NCI-H2029 treated with DMSO at 0.1 percent for 48 hours (cell line): ENCODE measurements at places on chromosomes 11 and 22.

DNA sequence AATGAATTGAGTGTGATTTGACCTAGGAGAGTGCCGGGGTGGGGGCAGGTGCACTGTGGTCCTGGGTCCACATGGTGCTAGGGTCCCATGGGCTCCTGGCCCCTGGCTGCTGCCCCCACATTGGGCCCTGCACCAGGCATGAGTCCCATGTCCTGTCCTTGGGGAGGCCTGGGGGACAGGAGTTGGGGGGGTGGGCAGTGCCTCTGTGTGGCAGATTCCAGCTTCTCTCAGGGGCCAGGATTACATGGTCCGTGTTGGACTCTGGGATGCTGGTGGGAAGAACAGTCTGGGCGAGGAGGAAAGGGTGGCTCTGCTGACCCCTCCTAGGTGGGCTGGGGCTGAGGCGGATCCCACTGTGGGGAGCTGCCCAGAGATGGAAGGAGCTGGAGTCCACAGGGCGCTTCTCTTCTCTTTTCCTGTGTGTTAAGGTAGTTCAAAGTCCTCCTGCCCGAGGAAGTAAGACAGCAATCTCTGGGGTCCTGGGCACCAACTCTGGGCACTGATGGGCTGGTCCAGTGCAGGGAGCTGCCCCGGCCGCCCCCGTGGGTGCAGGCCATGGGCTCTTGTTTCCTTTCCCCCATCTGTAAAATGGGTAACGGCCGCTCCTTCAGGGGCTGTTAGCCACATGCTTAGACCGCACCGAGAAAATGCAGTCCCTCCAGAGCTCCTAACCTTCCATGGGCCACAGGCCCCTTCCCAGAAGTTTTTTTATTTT, 19.8 kb downstream of the KCNQ1 start:
- DNase-seq = no peak

GRCh38 chr11:43200031-43200430, 111.8 kb upstream of the API5 start:
- DNase-seq = no peak

DNA sequence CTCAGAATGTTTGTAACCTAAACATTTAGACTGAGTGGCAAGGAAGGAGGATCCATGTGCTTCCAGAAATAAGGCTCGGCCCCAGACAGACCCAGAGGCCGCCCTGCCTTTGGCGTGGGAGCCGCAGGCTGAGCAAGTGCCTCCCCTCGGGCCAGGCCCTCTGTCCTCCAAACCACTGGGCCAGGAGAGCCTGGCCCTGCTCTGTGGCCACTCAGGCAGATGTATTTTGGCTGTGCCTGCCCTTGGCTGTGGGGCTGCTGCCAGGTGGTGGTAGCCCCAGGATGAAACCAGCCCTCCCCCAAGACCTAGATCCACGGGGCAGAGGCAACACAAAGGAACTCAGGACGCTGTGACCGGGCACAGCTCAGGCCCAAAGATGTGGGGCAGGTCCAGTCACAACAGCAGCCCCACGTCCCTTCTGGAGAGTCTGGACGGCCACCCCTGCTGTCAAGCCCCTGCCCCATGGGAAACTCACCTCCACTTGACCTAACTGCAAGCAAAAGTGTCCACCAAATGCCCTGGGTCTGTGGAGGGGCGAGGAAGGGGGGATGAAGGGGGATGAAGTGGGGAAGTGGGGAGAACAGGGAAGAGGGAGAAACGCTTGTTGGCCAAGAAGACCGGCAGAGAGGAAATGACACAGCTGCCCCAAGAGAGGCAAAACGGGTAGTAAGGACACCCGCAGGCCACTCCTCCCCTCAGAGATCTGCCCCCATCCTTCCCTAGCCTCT, 24.0 kb downstream of the PISD start:
- no peak for DNase-seq

GRCh38 chr11:19349340-19350025, 108.7 kb upstream of the E2F8 start:
- DNase-seq = no peak

- DNase-seq = no peak
Measured at GRCh38 chr11:44443836-44444769, 121.4 kb upstream of the CD82 start.

- peak; percentile 62 for DNase-seq
Measured at GRCh38 chr11:34859496-34859895, 56.7 kb downstream of the APIP start.

- DNase-seq = no peak
Measured at GRCh38 chr11:1557904-1558774, 13.9 kb downstream of the DUSP8 start.

GRCh38 chr11:27055065-27055682, 14.6 kb downstream of the BBOX1 start:
- DNase-seq = no peak

GRCh38 chr11:117881217-117881616, 4.8 kb upstream of the FXYD6 start:
- no peak for DNase-seq

GRCh38 chr22:50487290-50488005, 789 bp downstream of the MIOX start:
- no peak for DNase-seq

DNA sequence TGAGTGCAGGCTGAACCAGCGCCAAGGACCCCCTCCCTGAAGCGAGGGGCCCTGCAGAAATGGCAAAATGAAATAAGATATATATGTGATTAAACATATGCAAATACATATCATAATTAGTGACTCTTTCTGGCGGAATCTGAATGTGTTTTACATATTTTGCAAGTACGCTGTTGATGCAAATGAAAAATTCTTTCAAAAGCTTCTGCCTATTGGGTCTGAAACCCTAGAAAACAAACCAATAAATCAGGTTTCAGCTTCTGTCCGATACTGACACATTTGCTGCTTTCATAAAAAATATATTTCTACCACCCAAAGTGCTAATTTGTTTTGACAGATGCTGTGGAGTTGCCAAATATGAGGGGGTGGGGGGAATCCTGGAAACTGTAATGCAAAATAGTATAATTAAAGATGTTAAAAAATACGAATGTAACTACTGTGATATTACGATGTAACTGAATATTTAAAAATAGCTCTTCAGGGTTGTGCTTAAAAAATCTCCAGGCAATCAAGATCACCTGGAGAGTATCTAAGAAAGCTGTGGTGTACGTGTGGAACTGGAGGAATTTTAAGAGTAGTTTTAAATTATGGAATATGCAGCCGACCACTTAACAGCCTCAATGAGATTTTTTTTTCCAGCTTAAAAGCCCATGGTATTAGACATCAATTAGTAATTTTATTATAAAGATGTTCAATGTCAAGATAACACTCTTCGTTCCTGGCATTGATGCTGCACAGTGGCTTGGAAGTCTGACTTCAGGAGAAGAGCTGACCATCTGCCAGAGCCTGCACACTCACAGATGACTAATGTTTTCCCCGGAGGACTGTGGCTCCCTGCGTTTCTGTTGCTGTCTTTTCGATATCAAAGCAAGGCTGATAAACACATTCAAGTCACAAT, 122.2 kb upstream of the RCN1 start:
- DNase-seq = no peak

DNA sequence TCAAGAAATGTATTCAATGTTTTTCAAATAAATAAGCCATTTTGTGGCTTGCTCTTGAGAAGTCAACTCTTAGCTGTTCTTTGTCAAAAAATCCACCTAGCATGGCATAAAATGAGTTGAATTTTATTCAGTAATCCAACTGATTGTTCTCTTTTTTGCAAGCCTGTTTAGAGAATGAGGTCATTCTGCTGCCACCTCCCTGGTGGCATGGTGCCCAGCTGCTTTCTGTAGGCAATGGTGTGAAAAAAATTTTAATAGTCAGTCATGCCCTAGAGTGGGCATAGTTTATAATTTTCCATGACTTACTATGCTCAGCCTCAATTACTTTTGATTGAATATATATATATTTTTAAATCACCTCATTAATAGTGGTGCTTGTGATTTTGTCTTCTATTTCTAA, 177.2 kb downstream of the INSC start:
- no peak for DNase-seq

- no peak for DNase-seq
Measured at GRCh38 chr11:27112946-27113345, 72.3 kb downstream of the BBOX1 start.

GRCh38 chr22:23773483-23774113, 949 bp downstream of the MMP11 start:
- no peak for DNase-seq

GRCh38 chr11:62601372-62602140, at the start of gene MTA2:
Gene MTA2, minus strand, starts transcription at chr11:62601865. Its CDS starts 415 bp downstream, at chr11:62601450.
- peak; percentile 92 for DNase-seq

DNA sequence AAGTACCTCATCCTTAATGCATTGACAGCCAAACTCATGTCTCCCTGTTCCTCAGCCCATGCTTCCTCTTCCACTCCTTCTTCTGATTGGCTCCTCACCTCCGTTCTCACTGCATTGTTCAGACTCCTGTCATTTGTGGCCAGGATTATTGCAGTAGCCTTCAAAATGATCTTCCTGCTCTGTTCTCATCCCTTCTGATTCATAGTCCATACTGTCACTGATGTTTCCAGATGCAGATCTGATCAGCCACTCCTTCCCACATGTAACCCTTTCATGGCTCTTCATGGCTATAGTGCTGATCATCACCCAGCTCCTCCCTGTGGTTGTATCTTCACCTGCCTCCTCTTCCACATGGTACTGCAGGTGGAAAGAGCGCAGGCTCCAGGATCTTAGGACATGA, 71.7 kb downstream of the DEPDC5 start:
- no peak for DNase-seq

DNA sequence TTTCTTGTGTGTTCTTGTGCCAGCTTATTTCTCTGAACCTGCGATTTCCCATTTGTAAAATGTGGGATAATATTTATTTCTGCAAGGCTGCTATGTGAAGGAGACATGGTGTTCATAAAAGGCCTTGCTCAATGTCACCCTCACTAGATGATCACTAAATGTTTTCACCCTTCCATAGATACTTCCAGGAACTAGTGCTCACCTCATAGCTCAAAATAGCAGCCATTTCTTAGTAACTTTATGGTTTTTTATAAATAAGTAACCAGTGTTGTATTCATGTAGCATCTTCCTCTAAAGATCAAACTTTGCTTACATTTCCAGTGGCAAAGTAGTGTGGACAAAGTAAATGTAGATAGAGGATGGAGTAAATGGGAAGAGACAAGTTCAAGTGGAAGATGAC, 23.8 kb downstream of the SYTL2 start:
- DNase-seq = no peak

- DNase-seq = no peak
Measured at GRCh38 chr11:15233371-15234165, 118.8 kb downstream of the INSC start.

GRCh38 chr11:16028419-16028818, 327.9 kb downstream of the SOX6 start:
- no peak for DNase-seq

DNA sequence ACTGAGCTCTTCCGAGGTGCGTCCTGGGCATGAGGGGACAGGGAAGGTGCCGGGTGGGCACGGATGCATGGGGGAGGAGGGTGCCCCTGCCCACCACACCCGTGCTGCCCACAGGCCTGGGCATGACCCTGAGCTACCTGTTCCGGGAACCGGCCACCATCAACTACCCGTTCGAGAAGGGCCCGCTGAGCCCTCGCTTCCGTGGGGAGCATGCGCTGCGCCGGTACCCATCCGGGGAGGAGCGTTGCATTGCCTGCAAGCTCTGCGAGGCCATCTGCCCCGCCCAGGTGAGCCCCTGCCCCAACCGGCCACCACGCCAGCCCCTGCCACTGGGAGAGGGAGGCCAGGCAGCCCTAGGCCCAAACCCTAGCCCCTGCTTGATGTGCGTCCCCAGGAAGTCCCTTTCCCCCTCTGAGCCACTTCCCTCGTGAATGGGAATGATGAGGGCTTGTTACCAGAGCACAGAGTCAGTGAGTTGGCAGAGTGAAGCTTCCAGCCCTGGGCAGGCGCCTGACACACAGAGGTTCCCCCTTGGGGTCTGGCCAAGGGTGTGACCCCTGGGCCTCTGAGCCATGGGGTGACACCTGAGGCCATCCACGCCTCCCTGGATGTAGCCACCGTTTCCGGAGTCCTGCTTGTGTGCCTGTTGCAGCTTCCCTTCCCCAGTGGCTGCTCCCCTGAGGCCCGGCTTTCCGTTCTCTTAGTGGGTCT, 2.7 kb downstream of the NDUFS8 start:
- no peak for DNase-seq

DNA sequence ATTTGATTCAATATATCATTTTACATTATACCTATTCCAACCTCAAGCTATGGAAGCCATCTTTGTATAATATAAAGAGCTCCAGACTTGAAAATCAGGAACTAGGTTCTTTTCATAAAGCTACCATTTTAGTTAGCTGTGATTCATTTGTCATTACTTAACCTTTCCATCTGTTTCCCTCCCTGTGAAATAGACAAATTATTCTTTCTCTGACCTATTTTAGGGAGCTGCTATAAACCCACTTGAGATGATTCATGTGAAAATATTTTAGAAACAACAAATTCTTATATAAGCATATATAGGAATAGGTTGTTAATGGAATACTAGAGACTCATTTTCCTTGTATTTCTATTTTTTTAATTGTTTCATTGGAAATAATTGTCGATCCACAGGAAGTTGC, 1012.1 kb downstream of the OPCML start:
- no peak for DNase-seq

DNA sequence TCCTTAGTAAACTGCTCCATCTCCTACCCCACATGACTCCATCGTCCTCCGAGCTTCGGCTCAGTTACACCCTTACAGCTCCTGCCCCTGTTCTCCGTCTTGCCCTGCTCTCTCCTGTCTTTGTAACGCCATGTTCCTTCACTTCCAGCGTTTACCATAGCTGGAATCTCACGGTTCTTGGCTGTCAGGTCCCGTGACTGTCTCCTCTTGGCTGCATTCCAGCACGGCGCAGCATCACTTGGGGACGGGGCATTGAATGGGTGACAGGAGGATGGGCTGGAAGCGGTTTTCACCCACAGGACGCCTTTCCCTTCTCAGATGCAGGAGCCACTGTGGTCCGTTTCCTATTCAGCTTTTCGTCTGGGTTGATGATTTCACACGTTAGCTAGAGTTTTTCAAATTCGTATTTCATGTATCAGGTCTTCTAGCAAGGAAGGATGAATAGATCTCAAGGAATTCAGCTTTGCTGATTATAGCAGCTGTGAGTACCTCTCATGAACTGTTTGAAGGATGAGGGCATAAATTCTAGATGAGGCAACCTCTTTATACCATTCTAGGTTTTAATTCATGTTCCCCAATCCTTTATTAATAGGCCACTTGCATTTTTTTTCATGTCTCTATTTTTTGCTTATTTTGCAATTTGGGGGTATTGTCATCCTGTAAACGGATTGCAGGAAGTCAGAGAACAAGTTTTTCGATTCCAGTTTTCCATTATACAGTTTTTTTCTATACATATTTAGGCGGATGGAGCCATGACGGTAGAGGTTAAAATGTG, 29.1 kb downstream of the ZBED4 start:
- DNase-seq = no peak

DNA sequence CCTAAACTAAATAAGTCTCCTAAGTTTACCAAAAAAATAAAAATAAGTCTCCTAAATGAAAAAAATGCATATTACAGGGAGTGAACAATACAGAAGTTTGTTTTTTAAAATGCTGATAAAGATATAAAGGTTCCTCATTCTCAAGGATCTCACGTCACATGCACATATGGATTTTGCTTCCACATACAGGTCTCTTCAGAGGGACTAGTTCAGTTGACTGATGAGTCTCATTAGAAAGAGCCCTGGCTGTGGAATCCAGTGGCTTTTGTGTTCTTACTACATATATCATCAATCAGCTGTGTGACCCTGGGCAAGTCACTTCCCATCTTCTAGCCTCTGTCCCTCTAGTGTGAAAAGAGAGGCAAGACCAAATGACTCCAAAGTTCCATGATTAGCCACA, 43.1 kb downstream of the MPPED2 start:
- no peak for DNase-seq

- no peak for DNase-seq
Measured at GRCh38 chr11:117020287-117020686, 77.9 kb downstream of the SIK3 start.

- no peak for DNase-seq
Measured at GRCh38 chr11:128456566-128457268, 130.6 kb downstream of the ETS1 start.
